IPS DF 6.9 (cell line): ENCODE measurements at places on chromosomes 2 and 18.

GRCh38 chr2:161780881-161781280, 156.7 kb downstream of the SLC4A10 start:
- DNase-seq = no peak

- DNase-seq = no peak
Measured at GRCh38 chr2:72139471-72139873, 8.2 kb downstream of the CYP26B1 start.

- no peak for DNase-seq
Measured at GRCh38 chr2:182784058-182784706, 68.1 kb downstream of the DNAJC10 start.

DNA sequence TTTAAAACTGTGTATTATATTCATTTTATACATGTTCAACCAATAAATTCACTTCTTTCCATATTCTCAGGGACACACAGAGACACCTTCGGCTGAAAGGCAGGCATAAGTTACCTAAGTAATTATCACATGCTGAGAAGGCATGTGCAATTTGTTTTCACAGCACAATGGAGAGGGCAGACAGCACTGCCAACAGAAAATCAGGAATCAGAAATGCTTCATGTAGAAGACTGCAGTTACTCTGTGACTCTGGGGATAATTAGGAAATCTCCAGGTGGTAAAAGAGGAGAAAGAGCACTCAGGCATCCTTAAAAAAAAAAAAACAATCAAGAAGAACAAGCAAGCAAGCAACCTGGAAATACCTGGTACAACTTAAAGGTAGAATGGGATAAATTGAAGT, 49.3 kb downstream of the DSEL start:
- DNase-seq = no peak

DNA sequence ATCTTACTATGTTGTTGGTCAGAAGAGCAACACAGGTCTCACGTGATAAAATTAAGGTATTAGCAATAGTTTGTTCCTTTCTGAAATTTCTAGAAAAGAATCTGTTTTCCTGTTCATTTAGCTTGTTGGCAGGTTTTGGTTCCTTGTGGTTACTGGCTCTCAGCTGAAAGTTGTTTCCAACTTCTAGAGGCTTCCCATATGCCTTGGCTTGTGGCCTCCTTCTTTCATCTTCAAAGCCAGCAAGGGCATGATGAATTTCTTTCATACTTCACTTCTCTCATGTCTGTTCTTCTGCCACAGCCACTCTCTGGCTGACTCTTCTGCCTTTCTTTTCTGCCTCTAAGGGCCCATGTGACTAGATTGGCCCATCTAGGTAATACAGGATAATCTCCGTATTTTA, 193.7 kb downstream of the TRIB2 start:
- DNase-seq = no peak

DNA sequence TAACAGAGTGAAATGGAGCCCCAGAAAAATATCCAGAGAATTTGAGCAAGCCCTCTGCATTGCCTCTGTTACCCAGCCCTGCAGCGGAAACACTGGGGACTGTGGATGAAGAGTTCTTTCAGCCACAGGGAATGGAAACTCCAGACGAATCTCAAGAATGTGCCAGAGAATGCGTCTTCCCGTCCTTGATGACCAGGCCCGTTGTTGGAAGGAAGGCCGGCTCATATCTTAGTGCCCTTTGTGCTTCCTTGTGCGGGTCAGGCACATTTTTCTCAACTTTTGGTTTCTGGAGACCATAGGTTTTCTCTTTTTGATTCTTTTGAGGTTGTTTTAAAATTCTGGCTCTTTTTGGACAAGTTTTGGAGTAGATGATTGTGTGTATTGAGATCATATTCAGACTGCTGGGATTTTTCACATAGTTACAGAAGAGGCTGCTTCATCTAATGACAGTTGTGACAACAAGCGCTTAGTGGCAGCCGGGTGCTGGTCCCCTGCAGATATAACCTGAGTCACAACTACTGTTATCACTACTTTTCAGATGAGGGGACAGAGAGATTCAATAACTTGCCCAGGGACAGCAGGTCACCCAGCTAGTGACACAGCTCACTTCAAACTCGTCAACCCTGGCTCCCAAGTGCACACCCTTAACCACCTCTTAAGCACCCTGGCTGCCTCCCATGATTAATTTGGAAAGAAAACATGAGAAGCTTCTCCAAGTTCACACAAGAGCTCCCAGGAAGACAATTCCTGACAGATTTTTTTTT, 15.7 kb downstream of the MAL start:
- DNase-seq = no peak

DNA sequence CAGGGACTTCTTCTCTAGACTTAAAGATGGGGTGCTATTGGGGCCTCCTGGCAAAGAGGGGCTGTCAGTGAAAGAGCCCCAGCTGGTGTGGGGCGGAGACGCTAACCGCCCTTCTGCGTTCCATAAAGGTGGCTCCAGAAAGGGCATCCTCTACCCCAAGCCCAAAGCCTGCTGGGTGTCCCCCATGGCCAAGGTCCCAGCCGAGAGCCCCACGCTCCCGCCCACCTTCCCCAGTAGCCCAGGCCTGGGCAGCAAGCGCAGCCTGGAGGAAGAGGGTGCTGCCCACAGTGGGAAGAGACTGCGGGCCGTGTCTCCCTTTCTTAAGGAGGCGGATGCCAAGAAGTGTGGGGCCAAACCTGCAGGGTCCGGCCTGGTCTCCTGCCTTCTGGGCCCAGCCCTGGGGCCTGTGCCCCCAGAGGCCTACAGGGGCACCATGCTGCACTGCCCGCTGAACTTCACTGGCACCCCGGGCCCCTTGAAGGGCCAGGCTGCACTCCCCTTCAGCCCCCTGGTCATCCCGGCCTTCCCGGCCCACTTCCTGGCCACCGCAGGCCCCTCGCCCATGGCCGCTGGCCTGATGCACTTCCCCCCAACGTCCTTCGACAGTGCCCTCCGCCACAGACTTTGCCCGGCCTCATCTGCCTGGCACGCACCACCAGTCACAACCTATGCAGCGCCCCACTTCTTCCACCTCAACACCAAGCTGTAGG, 15.2 kb downstream of the ARID5A start:
- no peak for DNase-seq

- DNase-seq = no peak
Measured at GRCh38 chr2:224901121-224901676, 141.1 kb downstream of the DOCK10 start.

DNA sequence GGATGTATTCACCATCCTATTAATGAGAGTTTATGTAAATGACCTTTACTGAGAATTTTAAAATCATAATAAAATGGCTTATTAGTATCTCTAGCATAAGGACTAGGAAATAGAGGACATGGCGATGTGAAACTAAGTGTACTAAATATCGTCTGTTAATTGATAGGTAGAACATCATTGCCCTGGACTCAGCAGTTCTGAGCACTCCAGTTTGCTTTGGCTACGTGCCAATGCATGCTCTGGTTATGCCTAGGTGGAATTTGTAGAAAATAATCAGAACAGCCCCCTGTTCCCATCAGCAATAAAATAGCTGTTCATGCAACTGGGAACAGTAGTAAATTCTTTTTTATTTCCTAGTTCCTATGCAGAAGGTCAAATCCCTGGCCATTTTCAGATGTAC, 247.8 kb downstream of the DOK6 start:
- no peak for DNase-seq

DNA sequence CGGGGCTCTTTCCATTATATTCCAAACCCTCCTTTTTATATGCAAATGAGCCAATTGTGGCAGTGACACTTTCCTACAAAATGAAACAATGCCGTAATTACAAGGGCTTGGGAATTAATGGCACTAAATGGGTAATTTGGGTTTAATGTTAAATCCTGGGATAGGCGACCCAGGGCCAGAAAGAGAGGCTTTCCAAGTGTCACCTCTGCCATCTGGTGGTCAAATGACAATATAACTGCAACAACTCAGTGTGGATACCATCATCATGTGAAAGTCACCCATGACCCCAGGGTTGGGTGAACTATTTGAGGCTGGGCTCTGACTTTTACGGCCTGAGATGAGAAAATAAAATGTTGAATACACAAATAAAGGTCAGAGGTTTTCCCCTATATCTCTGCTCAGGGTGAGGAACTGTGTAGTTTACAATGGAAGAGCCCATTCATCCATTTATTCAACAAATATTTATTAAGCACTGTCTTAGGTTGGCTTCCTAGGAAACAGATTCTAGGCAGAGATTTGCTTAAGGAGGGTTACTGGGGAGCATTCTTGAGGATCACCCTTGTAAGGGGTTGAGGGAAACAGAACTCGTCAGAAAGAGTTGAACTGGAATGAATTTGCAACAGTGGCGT, 13.6 kb upstream of the THADA start:
- DNase-seq = peak; percentile 48

DNA sequence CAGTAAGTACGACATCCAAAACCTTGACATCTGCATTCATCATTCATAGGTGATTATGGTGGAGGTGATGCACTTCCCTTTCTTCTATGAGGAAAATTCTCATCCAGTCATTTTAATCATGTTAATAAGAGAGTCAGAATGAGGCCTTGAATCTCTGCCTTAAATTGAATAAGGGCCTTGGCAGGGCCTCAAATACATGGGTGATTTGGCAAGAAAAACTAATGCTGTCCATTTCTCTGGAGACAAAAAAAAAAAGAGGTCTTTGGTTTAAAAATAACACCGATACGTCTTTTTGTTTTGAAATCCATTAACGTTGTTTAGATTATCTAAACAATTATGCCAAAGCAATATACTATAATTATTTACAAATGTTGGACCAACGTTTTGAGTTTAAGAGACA, 8.1 kb downstream of the COLEC12 start:
- DNase-seq = no peak

- DNase-seq = no peak
Measured at GRCh38 chr2:11795590-11795989, 49.2 kb downstream of the LPIN1 start.

DNA sequence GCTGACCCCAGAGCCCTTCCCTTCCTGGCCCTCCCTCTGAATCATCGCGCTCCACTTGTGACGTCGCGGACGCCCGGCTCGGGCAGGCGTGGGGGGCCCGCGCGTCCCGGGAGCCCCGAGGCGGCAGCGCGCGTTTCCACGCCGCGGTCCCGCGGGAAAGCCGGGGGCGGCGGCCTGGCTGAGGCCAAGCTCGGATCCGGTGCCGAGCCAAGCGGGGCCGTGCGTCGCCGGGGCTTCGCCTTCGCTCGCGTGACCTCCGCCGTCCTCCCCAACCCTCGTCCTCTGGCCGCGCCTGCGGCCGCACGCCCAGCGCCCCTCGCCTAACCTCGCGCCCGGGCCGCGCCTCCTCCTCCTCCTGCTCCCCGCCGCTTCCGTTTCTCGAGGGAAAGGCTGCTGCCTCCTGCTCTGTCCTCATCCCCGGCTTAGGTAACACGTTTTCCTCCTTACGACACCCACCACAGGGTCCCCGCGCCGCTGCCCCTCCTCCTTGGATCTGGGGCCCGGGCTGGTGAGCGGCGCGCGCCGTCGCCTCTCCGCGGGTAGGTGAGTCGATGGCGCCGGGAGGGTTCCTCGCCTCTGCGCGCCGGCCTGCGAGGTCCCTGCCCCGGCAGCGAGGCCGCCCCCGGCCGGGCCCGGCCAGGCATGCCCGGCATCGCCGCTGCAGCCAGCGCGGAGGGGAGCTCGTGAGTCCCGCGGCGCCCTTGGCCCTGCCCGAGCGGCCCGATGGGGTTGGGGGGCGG, at the start of gene INPP1:
Gene INPP1, plus strand, starts transcription at position 54 of the 740 bp plus-strand sequence. CDS start 16,514 bp downstream, outside the sequence.
- DNase-seq = no peak

- no peak for DNase-seq
Measured at GRCh38 chr2:1049691-1050090, 99.0 kb downstream of the SNTG2 start.

DNA sequence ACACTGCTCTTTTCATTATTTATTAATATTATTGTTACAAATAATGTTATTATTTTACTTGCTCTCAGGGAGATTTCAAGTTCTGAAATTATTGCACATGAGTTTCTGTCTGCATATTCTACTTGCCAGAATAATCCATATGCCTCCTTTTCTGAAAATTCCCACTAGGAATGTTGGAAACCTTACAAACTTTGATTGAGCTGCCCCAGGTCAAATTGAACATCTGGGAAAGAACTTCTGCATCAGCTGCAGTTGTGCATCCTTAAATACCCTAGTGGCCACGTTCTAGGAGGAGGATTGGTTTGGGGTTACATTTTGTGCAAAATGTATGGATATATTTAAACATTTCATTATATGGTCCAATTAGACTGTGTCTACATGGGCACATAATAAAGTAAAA, 1302.7 kb upstream of the PIK3C3 start:
- DNase-seq = no peak

DNA sequence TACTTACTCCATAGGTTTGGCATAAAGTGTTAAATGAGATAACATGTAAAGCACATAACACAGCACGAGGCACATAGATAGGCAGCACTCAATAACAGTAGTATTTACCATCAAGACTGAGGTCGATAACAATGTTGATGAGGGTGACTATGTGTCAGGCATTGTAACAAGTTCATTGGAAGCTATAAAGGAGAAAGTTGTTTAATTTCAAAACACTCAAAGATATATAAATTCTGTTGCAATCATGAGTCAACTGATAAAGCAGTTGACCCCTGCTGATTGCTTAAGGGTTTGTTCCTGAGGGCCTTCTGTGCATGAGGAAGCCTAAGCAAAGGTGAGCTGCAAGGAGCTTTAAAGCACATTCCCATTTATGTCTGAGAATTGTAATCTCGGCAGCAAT, 760.5 kb downstream of the SATB2 start:
- DNase-seq = no peak

GRCh38 chr2:105249181-105249580, 7.6 kb downstream of the GPR45 start:
- no peak for DNase-seq

GRCh38 chr18:37218022-37218590, 347.5 kb downstream of the CELF4 start:
- peak; percentile 54 for DNase-seq

DNA sequence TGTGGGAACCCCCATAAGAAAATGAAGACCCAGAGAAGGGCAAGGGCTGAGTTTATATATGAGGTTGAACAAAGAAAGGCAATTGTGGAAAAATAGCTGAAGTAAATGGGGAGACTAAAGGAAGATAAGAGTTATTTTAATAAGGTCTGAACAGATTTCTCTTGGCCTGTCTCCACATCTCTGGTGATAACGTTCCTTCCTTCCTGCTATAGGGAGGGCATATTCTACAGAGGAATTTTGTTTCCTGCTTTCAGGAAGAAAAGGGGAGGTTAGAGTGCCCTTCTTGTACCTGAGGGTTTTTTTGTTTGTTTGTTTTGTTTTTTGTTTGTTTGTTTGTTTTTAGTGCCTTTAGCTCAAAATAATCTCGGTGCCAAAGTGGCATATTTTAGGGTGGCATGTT, 31.6 kb downstream of the MOGAT1 start:
- no peak for DNase-seq

GRCh38 chr2:9380702-9381628, 42.4 kb downstream of the ITGB1BP1 start:
- DNase-seq = no peak
